ENCODE measurements at places on chromosomes 6 and 20.

DNA sequence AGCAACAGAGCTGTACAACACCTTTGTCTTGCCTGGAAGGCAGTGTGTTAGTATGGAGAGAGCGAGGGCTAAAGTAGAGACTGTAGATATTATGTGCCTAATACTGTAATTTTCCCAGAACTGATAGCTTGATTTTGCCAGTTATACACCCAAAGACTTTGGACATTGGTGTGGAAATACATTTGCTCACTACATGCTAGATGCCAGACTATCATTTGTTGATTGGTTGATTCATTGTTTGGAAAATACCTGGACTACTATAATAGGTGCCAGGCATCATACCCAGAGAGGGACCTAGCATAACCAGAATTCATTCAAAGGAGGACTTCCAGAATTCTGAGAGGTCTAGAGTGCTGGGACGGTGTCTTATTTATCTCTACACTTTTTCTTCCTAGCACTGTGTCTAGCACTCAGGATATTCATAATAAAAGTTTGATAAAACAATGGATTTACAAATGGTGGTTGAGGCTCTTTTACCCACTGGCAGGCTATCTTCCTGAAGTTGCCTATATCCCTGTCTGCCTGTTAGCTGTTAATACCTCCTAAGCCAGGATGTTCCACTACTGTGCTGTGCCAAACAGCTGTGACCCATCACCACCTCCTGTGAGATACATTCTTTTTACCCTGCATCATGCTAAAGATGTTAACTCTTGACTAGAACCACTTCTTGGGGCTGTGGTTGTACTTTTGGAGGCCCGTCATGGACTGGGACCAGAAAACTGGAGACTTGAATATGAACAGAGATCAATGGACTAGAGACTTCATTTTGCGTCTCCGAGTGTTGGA lies 72.2 kb upstream of the FUCA2 start:
- H3K27ac ChIP-seq: no peak overlapping the region
- H3K36me3 ChIP-seq: no peaks in the 10 kb centered on the region
- no peak overlapping the region for H3K4me3 ChIP-seq
- no peak for DNase-seq

DNA sequence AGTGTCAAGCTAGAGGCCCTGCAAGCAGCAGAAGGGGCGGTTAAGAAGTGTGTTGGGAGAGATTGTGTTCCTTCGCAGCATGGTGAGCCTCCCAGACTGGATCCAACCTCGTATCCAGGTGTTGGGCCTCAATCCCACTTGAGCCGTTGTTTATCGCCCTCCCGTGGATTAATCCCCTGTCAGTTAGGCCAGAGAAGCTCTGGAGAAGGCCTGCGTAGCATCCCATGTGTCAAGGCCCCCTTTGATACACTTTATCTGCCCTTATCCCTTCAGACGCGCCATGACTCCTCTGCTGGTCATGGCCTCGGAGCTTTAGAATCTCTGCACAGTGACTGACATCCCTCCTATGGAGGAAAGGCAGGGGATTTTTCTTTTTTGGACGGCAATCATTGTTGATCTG lies 181.0 kb downstream of the ZFP64 start:
- no peaks in the 10 kb centered on the region for H3K4me1 ChIP-seq
- DNase-seq: no peak
- no peak overlapping the region for H3K4me3 ChIP-seq
- no peaks in the 10 kb centered on the region for H3K36me3 ChIP-seq
- no peaks in the 10 kb centered on the region for H3K27me3 ChIP-seq
- H3K27ac ChIP-seq: no peak overlapping the region

- DNase-seq: peak; percentile 97
- peak within 1 kb of the TSS; percentile 84 for H3K4me3 ChIP-seq
- H3K36me3 ChIP-seq: no peaks in the 10 kb centered on the region
- H3K27ac ChIP-seq: peak within 1 kb of the TSS; percentile 92
- peaks cover 4% of the 10 kb centered on the region for H3K27me3 ChIP-seq
- H3K4me1 ChIP-seq: peaks cover 29% of the 10 kb centered on the region
Observed at GRCh38 chr6:32968093-32968866, at the start of gene BRD2. TSS of gene BRD2 (plus strand) at chr6:32968594. CDS start at chr6:32972899, 4,305 bp downstream.

DNA sequence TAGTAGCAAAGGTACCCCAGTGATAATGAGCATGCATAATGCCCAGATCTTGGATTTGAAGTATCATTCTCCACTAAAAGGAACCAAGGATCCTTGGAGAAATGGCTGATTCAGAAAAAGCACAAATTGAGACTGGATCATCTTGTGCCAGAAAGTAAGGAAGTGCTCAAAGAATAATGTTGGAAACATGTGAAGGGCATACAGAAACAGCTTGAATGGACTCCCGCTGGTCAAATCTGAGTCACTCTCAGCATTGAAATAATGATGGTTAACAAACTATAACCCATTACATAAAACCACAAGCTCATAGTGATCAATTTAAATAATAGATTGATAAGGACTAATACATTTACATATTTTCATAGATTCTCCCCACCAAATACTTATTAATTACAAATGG lies 3.6 kb upstream of the OSTM1 start:
- no peaks in the 10 kb centered on the region for H3K36me3 ChIP-seq
- peaks cover 13% of the 10 kb centered on the region for H3K27me3 ChIP-seq
- no peak overlapping the region for H3K4me3 ChIP-seq
- no peak for DNase-seq
- H3K27ac ChIP-seq: no peak overlapping the region

- no peaks in the 10 kb centered on the region for H3K27me3 ChIP-seq
- H3K36me3 ChIP-seq: no peaks in the 10 kb centered on the region
- DNase-seq: no peak
- no peak overlapping the region for H3K27ac ChIP-seq
- H3K4me3 ChIP-seq: no peak overlapping the region
Observed at GRCh38 chr6:143176090-143177021, 115.7 kb downstream of the AIG1 start.

GRCh38 chr6:114140416-114140815 lies 169.5 kb upstream of the HDAC2 start:
- H3K4me3 ChIP-seq: no peak overlapping the region
- no peaks in the 10 kb centered on the region for H3K36me3 ChIP-seq
- DNase-seq: no peak
- no peaks in the 10 kb centered on the region for H3K4me1 ChIP-seq
- H3K27ac ChIP-seq: no peak overlapping the region

GRCh38 chr6:36743032-36743431 lies 45.4 kb downstream of the RAB44 start:
- H3K4me1 ChIP-seq: no peaks in the 10 kb centered on the region
- no peaks in the 10 kb centered on the region for H3K36me3 ChIP-seq
- no peak for DNase-seq
- no peak overlapping the region for H3K4me3 ChIP-seq
- H3K27me3 ChIP-seq: no peaks in the 10 kb centered on the region

DNA sequence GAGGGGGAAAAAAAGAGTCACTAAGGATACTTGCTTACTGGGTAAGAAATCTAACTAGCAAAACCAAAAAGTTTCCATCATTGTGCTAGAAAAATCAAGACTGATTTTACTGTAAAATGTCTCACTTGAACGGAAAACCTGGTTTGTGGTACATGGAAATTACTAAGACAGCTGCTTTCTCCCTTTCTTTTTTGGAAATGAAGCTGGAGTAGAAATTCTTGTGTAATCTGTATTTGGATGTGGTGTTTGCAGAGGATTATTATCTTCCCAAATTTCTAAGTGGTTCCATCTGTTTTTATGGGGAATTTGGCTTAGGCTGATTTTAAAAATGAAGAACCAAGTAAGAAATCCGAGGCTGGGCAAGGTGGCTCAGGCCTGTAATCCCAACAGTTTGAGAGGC lies 20.4 kb downstream of the EPB41L2 start:
- no peaks in the 10 kb centered on the region for H3K4me1 ChIP-seq
- H3K27me3 ChIP-seq: no peaks in the 10 kb centered on the region
- H3K4me3 ChIP-seq: no peak overlapping the region
